ENCODE measurements at places on chromosomes 6 and 20. TPM values are rescaled to one million over a fixed set of nuclear protein-coding genes. Genes with fewer than 3 reads are reported as not detected.

GRCh38 chr20:51460569-51461265, 81.8 kb downstream of the NFATC2 start:
- DNase-seq: no peak

DNA sequence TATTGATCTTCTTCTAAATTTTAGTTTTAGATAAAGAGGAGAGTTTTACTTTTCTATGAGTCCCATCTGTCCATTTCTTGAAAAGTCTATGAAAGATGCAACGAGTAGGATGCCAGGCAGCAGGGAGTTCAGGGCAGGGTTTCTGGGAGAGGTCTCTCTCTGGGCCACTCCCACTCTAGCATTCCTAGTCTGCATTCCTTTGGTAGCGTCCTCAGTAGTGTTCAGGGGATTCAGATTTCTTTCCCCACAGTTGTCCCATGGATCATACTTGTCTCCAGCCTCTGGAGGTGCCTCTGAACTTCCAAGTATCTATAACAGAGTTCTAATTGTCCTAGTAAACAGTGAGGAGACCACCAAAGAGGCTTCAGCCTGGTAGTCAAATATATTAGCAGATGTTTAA, 225.3 kb downstream of the RIMS1 start:
- DNase-seq: no peak

The FAM83D gene
- 102 TPM for total RNA-seq

The SALL4 gene
- total RNA-seq: 2.4 TPM

Measured in M059J (cell line).